Lung microvascular endothelial cell (primary cell): ENCODE measurements at places on chromosomes 5 and 9. TPM values are rescaled to one million over a fixed set of nuclear protein-coding genes. Genes with fewer than 3 reads are reported as not detected.

- no peak for DNase-seq
Measured at GRCh38 chr9:94705162-94705702, 21.3 kb upstream of the AOPEP start.

GRCh38 chr5:151141535-151141934 is 16.0 kb downstream of the ANXA6 start:
- DNase-seq: no peak

DNA sequence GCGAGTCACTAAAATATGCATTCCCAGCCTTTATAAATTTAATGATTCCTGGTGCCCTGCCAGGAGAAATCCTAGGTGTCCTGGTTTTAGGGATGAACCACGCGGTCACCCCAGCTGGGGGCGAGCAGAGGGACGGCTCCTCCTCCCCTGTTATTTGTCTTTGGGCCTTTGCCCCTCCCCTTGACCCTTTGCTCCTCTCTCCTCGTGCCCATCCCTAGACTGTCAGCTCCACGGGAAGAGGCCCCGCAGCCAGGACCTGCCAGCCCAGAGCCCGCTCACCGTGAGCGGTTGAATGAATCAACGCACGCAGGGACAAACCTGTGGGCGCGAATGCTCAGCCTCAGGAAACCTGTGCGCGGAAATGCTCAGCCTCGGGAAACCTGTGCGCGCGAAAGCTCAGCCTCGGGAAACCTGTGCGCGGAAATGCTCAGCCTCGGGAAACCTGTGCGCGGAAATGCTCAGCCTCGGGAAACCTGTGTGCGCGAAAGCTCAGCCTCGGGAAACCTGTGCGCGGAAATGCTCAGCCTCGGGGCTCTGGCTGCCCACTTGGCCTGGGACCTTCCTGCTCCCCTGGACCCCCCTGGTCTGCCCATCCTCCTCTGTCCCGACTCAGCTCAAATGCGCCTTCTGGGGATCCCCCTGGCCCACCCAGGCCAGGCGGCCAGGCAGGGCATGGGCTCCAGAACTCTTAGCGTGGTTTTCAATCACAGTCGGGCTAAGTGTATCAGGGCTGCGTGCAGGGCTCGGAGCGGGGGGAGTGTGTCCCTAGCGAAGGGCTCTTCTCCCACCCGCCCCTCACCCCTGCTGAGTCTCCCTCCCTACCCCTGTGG is 140.5 kb upstream of the COL5A1 start:
- DNase-seq: peak; percentile 11

DNA sequence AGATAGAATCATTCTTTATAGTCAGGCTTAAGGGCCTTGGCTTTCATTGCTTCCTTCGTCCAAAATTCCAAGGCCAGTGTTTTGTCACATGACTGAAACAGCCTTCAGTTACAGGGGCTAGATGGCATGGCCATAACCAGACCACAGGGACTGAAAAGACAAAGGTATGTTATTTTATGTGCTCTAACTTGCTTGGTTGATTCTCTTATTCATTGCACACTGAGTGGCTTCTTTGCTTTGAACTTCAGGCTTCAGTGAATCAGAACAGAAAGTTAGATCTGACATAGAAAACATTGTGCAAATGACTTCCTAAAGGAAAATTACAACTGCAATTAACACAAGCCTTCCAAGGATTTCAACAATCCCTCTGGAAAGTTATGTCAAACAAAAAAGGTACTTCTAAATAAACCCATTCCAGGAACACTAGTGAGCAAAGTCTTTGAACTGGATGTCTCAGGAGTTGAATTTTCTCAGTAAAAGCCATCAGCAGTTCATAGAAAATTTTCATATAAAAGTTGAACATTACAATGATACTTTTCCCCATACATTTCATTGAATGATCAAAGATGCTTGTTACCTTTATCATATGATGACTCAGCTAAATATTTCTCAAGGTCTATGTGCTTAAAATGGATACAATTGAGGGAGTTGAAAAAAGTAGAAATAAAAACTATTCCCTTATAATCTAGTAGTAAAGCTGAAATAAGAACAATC is 355.3 kb downstream of the TMEM232 start:
- no peak for DNase-seq

GRCh38 chr5:125375143-125375542 is 628.7 kb upstream of the ZNF608 start:
- DNase-seq: no peak

- DNase-seq: no peak
Measured at GRCh38 chr9:123662057-123662776, 267.7 kb downstream of the DENND1A start.

GRCh38 chr9:22105005-22105722 is 96.1 kb upstream of the CDKN2B start:
- no peak for DNase-seq

- DNase-seq: peak; percentile 86
Measured at GRCh38 chr9:131755541-131756198, 15.8 kb upstream of the RAPGEF1 start.

GRCh38 chr9:135572233-135572632 is 10.7 kb downstream of the PAEP start:
- no peak for DNase-seq

DNA sequence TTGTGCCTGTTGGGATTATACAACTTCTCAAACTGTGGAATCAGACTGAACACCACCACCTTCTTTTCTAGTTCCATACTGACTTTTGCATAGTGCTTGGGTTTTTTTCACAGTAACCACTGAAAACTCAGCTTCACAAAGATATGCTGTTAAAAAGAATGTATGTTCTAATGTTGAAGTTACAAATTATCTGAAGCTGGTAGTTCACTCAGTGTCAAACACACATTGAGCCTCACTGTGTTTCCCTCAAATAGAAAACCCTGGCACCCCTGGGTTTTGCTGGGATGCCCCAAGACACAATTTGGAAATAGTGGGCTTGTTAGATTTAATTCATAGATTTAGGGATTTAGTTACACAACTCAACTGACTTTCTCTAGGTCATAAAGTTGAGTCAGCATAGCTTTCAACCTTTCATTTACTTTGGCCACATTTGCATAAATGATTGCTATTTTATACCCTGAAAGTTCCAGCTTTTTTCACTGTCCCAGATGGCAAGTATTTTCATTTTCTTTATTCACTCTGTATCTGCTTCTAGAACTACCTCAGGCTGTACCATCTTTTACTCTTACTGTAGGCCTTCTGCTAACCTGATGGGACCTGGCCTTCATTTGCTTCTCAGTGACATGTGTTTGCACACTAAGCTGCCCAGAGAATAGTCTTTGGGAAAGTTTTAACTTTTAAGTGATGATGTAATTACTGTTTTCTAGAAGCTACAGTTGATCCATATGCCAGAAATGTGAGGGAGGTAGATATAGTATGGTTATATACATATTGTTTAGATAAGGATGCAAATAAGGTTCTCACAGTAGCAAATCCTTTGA is 115.1 kb downstream of the CDC42SE2 start:
- DNase-seq: peak; percentile 56

GRCh38 chr5:147956064-147956841 is 49.9 kb upstream of the C5orf46 start:
- DNase-seq: peak; percentile 10

Gene MPDZ
- total RNA-seq: 55.8 and 112 TPM in 2 replicates

Gene SOHLH1
- total RNA-seq: not detected in 2 replicates

Gene IL33
- total RNA-seq: 2.4 and 6.3 TPM in 2 replicates

Gene GPRIN1
- total RNA-seq: 3.6 and 5.2 TPM in 2 replicates

Gene BRD8
- 18.3 and 24.2 TPM in 2 replicates for total RNA-seq

Gene NNT
- 55.8 and 68.1 TPM in 2 replicates for total RNA-seq

Gene HNRNPAB
- total RNA-seq: 41.6 and 58.1 TPM in 2 replicates
